ENCODE measurements at places on chromosomes 3 and 15. TPM values are rescaled to one million over a fixed set of nuclear protein-coding genes. Genes with fewer than 3 reads are reported as not detected.

C3orf62 gene
- total RNA-seq, result 10.0 TPM

DISP2 gene
- 4.3 TPM for total RNA-seq

NECTIN3 gene
- 25.1 TPM for total RNA-seq

GPR87 gene
- 0.24 TPM for total RNA-seq

SAXO2 gene
- total RNA-seq, result 15.8 TPM

AGBL1 gene
- total RNA-seq, result 12.0 TPM

PLA1A gene
- 13.1 TPM for total RNA-seq

LNP1 gene
- total RNA-seq, result 2.0 TPM

P2RY13 gene
- 14.4 TPM for total RNA-seq

RTP3 gene
- total RNA-seq, result not detected

MOBP gene
- total RNA-seq, result 0.18 TPM

CDHR4 gene
- total RNA-seq, result 9.6 TPM

IQCF5 gene
- total RNA-seq, result not detected

TIMP4 gene
- total RNA-seq, result 5.2 TPM

P2RY14 gene
- 5.7 TPM for total RNA-seq

RETNLB gene
- not detected for total RNA-seq

TMC3 gene
- not detected for total RNA-seq

FBXW12 gene
- total RNA-seq, result not detected

CPNE9 gene
- total RNA-seq, result 0.44 TPM

KLHL25 gene
- 3.0 TPM for total RNA-seq

GOLGA8Q gene
- total RNA-seq, result not detected

UROC1 gene
- total RNA-seq, result not detected

CCDC50 gene
- 66.5 TPM for total RNA-seq

ZNF148 gene
- total RNA-seq, result 48.2 TPM

ECE2 gene
- total RNA-seq, result not detected

RPL29 gene
- 765 TPM for total RNA-seq

HIGD2B gene
- not detected for total RNA-seq

SPSB4 gene
- 0.80 TPM for total RNA-seq

DUOX2 gene
- total RNA-seq, result 4.0 TPM

GRAMD2A gene
- total RNA-seq, result 29.3 TPM

EFHB gene
- 5.6 TPM for total RNA-seq

CHRM5 gene
- not detected for total RNA-seq

MINAR1 gene
- total RNA-seq, result 0.30 TPM

TAGLN3 gene
- 0.44 TPM for total RNA-seq

VWA5B2 gene
- total RNA-seq, result 0.47 TPM
